ENCODE measurements at places on chromosomes 1 and 21.

GRCh38 chr1:232112076-232112475 lies 485.5 kb downstream of the DISC1 start:
- DNase-seq, result no peak

DNA sequence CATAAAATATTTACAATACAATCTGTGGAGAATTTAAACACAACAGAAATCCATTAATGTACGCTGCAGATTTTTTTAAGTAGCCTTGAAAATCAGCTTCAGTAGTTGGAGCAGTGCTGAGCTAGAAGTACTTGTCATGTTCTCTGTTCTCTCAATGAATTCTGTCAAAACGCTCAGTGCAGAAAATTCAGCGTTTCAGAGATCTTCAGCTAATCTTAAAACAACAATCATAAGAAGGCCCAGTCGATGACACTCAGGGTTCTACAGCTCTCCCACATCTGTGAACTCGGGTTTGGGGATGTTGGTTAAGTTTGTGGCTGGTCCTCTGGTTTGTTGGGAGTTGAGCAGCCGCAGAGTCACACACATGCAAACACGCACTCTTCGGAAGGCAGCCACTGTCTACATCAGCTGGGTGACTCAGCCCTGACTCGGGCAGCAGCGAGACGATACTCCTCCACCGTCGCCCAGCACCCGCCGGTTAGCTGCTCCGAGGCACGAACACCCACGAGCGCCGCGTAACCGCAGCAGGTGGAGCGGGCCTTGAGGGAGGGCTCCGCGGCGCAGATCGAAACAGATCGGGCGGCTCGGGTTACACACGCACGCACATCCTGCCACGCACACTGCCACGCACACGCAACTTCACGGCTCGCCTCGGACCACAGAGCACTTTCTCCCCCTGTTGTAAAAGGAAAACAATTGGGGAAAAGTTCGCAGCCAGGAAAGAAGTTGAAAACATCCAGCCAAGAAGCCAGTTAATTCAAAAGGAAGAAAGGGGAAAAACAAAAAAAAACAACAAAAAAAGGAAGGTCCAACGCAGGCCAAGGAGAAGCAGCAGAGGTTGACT lies 161.2 kb downstream of the RUNX1 start:
- DNase-seq, result no peak

DNA sequence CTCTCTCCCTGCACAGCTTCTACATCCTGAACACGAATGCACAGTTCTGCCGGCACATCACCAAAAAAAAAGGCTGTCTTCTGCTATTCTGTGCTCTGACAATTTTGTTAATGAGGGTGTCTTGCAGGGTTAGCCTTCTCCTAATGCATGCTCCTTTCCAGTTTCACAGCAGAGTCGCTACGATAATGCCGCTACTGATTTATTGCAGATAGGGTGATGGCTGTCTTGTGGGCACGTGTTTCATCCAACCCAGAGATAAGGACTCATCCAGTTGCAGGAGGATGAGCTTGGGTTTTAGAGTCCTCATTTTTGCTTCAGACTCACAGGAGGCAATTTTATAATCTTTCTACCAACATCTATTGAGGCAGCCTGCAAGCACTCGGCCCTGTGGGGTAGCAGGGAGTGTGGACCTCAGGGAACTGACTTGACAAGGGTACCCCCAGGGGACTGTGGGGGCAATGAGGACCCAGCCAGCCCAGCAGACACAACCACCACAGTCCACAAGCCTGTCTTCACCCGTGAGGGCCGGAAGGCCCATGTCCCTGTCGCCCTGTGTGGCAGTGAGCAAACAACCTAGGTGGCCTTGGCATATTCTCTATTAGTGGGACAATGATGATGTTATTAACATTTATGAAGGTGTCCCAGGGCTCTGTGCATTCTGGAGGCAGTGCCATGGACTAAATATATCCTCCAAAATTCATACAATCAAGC lies 15.4 kb upstream of the UTS2 start:
- DNase-seq, result no peak

- no peak for DNase-seq
Observed at GRCh38 chr1:65113298-65113697, 34.7 kb upstream of the AK4 start.
